ENCODE measurements at places on chromosomes 4 and X.

DNA sequence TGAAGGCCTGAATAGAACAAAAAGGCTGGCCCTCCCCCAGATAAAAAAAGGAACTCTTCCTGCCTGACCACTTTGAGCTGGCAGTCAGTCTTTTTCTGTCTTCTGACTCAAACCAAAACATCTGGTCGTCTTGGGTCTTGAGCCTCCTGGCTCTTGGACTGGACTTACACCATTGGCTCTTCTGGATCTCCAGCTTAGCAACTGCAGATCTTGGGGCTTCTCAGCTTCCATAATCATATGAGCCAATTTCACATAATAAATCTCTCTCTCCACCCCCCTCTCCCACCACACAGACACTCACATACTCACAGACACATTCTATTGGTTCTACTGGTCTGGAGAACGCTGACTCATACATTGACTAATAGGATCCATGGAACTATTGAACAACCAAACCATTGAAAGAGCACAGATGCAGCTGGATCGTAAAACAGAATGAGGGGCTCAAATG lies 15.6 kb upstream of the CWH43 start:
- H3K4me1 ChIP-seq = no peaks in the 10 kb centered on the region
- no peak overlapping the region for H3K4me3 ChIP-seq
- no peak for DNase-seq
- no peak overlapping the region for H3K27ac ChIP-seq
- H3K27me3 ChIP-seq = peaks cover 18% of the 10 kb centered on the region

DNA sequence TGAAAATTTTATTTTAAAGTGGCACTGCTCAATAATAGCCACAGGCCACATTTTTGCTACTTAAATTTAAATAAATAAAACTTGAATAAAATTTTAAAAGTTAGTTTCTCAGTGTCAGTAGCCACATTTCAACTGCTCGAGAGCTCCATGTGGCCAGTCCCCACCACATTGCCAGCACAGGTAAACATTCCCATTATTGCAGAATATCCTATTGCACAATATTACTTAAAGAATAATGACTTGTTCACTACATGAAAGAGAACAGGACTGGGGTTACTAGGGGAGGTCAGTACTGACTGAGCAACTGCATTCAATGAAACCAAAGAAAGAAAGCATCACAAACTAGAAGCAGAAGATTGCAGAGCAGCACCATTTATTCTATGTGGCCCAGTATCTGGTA lies 2201.6 kb upstream of the TENM3 start:
- H3K27me3 ChIP-seq = no peaks in the 10 kb centered on the region
- no peak overlapping the region for H3K27ac ChIP-seq
- no peak overlapping the region for H3K4me3 ChIP-seq

DNA sequence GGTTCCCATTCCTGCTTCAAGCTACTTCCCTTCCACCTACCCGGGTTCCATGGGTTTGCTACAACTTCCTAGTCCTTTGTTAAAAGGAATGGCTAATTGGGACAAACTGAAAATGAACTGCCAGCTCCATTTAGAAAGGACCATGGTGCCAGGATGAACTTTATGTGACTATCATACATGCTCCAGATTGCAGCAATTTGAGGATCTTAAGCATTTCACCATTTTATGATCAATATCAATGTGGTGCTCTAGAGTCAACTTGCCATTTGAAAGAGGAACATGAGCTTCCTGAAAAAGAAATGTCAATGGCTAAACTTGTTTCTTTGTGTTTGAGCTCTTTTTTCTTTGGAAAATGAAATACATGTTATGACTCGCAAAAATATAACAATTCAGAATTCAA lies 92.7 kb upstream of the IL15 start:
- DNase-seq = no peak
- H3K4me1 ChIP-seq = no peaks in the 10 kb centered on the region
- H3K4me3 ChIP-seq = no peak overlapping the region
- no peaks in the 10 kb centered on the region for H3K36me3 ChIP-seq
- H3K27me3 ChIP-seq = no peaks in the 10 kb centered on the region

DNA sequence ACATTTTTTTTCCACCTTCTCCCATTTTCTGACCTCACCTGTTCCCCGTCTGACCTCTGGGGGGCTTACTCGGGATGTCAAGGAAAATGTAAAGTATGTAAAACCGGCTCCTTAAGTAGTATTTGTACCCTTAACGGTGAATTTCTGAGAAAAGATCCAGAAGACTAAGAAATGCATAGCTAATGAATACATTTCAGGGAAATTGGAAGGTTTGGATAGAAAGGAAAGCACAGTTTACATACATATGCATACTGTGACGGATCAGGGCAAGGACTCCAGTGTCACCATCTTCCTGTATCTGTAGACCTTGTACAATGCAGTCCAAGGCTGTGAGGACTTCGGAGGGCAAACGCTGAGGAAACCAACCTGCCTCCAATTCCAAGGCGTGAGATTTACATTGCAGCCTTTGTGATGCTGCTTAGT lies 2185.9 kb upstream of the TENM3 start:
- H3K4me3 ChIP-seq = no peak overlapping the region
- no peak overlapping the region for H3K27ac ChIP-seq
- no peaks in the 10 kb centered on the region for H3K36me3 ChIP-seq

DNA sequence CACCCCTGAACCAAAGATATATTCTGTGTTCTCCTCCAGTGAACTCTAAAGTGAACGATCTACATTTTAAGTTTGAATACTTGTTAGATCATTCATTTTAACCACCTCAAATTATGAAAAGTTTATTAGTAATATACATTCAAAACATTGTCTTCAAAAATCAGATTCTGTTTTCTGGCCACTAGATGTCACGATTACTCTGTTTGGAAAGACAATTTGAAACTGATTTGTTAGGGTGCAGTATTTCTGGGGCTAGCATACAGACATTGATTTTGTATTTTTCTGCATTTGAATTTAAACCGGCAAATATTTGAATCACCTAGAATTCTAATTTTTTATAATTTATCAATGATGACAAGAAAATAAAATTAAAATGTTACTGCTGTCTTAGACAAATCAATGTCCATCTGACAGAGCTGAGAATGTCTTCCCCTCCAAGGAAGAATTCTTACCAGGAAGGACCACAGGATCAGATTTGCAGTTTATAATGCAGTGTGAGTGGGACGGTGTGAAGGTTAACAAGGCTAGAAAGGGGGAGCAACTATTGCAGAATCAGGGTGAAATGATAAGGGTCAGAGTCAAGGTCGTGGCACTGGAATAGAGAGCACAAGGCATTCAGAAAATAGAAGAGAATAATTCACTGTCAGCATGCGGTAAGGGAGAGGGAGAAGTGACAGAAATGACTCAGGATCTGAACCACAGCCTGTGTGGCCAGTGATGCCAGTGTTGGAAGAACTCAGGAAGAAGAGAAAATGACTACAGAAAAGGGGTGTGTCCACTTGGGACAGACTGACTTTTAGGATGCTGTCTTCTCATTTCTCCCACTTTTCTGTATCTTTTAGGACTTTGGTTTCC lies 91.6 kb downstream of the ANXA10 start:
- H3K27ac ChIP-seq = no peak overlapping the region
- H3K36me3 ChIP-seq = no peaks in the 10 kb centered on the region
- H3K4me3 ChIP-seq = no peak overlapping the region
- no peaks in the 10 kb centered on the region for H3K27me3 ChIP-seq

DNA sequence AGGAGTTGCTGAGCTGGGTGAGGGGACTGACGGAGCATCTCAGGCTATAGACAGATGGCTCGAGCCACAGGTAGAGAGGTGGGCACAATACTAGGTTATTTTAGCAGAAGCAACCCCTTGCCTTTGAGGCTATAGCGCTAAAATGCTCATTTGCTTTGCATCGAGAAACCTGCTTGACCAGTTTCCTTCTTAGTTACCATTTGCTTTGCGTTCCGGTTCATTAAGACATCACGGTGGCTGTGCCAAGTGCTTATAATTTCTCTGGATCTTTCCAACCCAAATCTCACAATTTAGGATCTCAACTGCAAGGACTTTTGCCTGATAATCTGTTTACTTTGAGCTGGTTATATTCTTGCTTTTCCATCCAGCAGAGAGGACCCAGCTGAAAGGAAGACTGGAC lies 40.8 kb downstream of the DLG3 start:
- H3K27ac ChIP-seq = no peak overlapping the region
- H3K4me1 ChIP-seq = no peaks in the 10 kb centered on the region
- no peak overlapping the region for H3K4me3 ChIP-seq
- H3K36me3 ChIP-seq = peaks cover 7% of the 10 kb centered on the region
- no peak for DNase-seq
- no peaks in the 10 kb centered on the region for H3K27me3 ChIP-seq

DNA sequence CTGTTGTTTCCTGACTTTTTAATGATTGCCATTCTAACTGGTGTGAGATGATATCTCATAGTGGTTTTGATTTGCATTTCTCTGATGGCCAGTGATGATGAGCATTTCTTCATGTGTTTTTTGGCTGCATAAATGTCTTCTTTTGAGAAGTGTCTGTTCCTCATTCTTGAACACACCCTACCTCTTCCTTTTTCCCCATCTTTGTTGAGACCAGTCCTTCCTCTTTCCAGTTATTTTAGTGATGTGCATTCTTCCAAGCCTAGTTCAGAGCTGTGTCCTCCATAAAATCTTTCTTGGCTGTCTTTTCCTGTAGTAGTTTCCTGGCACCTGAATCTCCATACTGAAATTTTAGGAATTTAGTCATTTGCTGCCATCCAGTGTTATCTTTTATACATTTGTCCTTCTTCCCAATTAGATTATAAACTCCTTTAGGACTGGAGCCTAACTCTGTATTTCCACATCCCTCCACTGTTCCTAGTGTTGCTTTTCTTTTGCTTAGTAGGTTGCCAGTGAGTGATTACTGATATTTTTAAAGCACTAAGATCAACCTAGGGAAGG lies 11.4 kb downstream of the FHIP1A start:
- H3K27ac ChIP-seq = no peak overlapping the region
- no peaks in the 10 kb centered on the region for H3K36me3 ChIP-seq
- no peaks in the 10 kb centered on the region for H3K4me1 ChIP-seq
- H3K27me3 ChIP-seq = peaks cover 4% of the 10 kb centered on the region
- H3K4me3 ChIP-seq = no peak overlapping the region
- DNase-seq = no peak

DNA sequence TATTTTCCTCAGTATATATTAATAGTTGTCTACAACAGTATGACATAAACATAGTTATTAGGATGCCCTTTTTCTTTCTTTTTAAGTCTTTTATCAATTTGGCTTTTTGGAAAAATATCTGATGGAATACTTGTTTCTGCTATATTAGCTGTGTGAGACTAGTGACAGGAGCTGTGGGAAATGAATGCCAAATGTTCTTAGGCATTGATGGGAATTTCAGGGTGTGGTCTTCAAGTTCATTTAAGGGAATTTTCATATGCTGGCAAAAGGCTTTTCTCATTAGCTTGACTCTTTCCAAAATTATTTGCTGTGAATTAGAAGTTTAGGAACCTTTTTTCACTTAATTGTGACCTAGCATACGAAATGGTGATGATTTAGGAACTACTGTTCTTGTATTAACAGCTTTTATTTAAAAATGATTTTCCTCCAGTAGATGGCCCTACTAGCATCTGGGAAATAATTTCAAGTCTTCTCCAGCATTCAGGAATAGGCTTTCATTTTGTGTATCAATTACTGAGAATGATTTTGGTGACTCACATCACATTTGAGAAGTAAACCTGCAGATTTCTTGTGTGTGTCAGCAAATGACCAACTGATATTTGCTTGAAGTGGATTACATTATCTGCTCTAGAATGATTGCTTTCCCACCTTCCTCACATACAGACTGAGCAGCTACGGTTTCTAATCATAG lies 70.9 kb downstream of the HTT start:
- H3K4me3 ChIP-seq = no peak overlapping the region
- H3K27ac ChIP-seq = no peak overlapping the region
- no peaks in the 10 kb centered on the region for H3K4me1 ChIP-seq

DNA sequence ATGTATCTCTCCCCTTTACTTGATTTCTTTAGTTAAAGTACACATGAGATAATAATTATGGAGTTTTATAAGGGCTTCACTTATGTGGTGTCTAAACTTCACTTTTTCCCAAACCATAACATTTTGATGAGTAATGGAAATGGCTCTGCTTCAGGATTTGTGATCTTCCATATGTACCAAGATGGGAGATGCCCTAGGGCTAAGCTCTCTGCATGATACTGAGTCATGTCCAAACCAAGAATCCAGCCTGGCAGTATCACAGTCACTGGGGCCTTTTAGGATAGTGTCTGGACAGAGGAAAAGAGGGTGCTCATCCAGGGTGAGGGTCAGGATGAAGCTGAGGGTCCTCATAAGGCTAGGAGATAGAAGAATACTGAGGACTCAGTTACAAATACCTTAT lies 47.9 kb upstream of the PAGE3 start:
- no peaks in the 10 kb centered on the region for H3K27me3 ChIP-seq
- no peaks in the 10 kb centered on the region for H3K36me3 ChIP-seq
- H3K27ac ChIP-seq = no peak overlapping the region
- DNase-seq = no peak

DNA sequence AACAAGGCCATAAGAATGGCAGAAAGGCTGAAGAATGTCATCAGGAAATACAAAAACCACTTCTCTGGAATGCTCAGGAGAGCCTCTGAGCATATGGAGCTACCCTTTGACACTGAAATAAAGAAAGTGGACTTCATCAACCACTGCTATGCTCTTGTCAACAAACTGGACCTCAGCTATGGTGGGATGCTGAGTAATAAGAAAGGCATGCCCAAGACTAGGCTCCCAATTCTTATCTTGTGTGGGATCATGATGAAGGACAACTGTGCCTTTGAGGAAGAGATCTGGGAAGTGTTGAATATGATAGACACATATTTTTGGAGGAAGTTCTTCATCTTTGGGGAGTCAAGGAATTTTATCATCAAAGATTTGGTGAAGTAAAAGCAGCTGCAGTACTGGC lies 86.9 kb upstream of the MAGEB16 start:
- no peaks in the 10 kb centered on the region for H3K4me1 ChIP-seq
- no peak overlapping the region for H3K4me3 ChIP-seq
- H3K36me3 ChIP-seq = no peaks in the 10 kb centered on the region
- H3K27ac ChIP-seq = no peak overlapping the region
- no peaks in the 10 kb centered on the region for H3K27me3 ChIP-seq

DNA sequence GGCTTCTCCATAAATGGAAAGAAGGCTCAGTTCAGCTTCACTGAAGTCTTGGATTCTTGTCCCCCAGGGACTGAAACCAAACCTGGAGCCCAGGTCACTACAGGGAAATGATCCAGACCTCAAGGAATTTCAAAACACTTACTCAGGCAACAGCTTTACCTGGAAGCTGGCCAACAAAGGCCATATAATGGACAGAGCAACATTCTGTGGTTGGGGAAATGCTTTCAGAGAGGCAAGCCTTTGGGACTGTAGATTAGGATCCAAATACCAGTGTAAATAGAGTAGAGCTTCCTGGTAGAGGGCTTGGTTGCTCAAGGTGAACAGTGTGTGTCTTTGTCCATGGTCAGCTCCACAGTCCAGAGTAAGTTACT lies 57.0 kb upstream of the PROM1 start:
- no peak for DNase-seq
- H3K4me3 ChIP-seq = no peak overlapping the region
- H3K27me3 ChIP-seq = peaks cover 11% of the 10 kb centered on the region
- H3K27ac ChIP-seq = no peak overlapping the region
- H3K36me3 ChIP-seq = peaks cover 3% of the 10 kb centered on the region
